ENCODE measurements at places on chromosomes 3 and 15.
A peak's percentile ranks its signal among the peaks of the same experiment; 100 is the strongest.

DNA sequence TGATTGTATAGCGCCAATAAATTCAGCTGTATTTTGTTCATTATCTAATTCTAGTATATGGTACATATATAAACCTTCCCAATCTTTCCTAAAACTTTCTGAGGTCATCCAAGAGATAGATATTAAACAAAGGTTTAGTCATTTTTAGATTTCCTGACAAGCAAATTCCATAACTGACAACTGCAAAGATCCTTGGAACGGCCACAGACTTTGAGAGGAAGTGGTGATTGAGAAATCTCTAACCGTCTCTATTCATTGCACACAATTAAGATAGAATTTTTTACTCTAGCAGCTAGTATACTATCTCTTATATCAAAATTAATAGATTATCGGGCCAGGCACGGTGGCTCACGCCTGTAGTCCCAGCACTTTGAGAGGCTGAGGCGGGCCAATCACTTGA, 4.7 kb downstream of the CSNK1G1 start:
- no peak for DNase-seq

GRCh38 chr15:101168463-101168824, 83.4 kb downstream of the CHSY1 start:
- no peak for DNase-seq

DNA sequence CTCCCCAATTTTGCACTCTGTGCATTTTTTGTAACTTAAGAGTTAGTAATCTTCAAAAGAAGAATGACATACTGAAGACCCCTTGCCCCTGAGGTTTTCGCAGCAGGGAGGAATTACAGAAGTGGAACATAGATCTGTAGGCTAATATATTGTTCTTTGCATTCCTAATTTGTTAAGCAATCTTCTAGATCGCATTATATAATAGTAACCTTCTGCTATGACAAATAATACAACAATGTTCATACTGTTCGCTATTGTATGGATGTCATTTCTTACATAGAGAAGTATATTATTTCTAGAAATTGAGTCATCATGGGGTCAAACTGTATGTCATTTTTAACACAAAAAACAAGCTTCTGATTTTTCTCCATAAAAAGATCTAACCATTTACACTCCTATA, 95.8 kb upstream of the TGFBR2 start:
- DNase-seq = no peak

DNA sequence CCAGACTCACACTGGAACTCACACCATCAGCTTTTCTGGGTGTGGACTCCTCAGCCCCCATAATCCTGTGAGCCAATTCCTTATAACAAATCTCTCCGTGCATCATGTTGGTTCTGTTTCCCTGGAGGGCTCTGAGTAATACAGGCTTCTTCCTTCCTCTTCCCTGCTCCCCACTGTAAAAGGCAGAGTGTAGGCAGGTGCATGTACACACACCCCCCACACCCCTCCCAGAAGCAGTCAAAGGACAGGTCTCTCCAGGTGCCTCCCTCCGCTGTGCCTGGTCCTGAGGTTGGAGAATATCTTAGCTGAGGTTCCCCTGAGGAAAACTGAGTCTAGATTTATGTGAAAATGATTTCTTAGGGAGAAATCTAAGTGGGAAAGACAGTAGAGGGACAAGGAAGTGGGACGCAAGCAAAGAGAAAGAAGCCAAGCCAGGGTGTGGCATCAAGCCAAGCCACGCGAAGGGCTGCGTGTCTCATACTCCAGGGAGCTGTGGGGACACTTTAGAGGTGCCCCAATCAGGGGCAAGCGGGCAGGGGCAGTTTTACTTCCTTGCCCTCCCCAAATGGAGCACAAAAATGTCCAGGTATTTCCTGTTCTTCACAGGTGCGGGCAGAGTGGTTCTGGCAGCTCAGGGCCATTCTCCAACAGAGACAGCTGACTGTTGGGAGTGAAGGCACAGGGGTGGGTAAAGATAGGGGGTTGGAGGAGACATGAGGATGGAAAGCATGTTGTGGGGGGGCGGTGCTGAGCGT, 86.6 kb downstream of the HMG20A start:
- DNase-seq = no peak

DNA sequence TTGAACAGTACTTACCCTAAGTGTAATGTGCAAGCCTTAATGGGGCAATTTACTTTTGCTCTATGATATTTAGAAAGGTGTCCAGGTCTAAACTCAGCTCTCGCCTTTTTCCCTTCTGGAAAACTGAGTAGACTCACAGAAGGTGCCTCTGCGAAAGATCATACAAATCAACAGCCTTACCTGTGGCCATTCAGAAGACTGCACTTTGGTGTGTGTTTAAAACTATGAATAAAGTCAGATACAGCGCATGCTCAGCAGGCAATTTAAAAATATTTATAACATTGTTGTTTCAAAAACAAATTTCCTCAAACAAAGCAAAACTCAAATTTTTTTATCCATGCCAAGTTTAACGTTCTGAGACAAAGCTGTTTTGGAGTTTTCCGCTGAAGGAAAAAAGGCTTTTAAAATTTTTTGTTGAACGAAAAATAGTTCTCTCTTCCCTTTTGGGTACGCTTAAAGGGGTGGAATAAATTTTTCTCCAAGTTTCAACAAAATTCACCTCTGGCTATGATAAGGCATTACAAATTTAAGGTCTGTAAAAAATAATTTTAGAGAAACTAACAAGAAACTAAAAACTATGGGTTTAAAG, 156.3 kb downstream of the TIGIT start:
- DNase-seq = no peak

GRCh38 chr15:39430389-39430788, 150.5 kb upstream of the THBS1 start:
- no peak for DNase-seq

GRCh38 chr3:142577696-142578328, 721 bp downstream of the ATR start:
- DNase-seq = no peak

DNA sequence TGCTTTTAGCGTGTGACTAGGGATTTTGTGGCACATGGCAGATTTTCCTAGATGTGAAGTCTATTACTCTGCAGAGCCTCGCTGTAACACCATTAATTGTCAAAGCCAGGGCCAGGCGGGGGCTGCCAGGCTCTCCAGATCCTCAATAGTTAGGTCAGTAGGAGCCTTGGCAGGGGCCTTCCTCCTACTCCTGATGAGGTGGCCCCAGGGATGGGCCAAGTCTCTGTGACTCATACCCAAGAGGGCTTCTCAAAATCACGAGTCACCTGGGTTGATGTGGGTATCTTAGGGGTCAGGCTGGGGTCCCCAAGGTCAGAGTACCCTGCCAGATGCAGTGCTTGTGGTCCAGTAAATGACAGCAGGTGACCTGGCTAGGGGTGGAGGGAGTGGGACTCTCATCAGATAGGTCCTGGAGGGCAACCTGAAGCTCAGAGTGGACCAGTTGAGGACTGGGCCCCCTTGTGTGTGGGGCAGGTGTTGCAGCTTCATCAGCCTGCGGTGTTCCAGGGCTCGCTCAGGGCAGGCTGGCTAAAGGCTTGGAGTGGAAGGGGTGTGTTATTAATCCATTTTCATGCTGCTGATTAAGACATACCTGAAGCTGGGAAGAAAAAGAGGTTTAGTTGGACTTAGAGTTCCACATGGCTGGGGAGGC, 88.5 kb upstream of the MYZAP start:
- DNase-seq = no peak

GRCh38 chr3:15711281-15711680, 86.5 kb downstream of the ANKRD28 start:
- no peak for DNase-seq

GRCh38 chr15:38699633-38700230, 135.1 kb upstream of the RASGRP1 start:
- peak; percentile 8 for DNase-seq

Data from T1000 (cell line).